ENCODE measurements at places on chromosomes 16 and 17. TPM values are rescaled to one million over a fixed set of nuclear protein-coding genes. Genes with fewer than 3 reads are reported as not detected.

DNA sequence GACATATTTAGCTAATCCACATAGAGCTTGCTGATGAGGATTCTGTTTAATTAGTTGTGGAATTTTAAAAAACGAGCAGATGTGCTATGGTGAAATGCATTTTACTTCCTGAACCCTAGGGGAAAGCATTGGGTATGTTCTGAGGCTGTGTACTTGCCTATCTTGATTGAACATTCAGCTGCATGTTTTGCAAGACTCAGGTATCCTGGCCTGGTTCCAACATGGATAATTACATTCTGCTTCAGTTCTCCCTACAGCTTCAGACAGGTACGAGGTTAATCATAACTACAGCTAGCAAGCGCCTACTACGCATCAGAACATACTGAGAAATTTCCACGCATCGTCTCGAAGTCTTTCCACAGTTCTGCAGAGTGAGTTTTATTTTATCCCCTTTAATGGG lies 77.0 kb downstream of the HS3ST2 start:
- no peak for DNase-seq

GRCh38 chr17:40960144-40960543 lies 6.6 kb downstream of the KRT39 start:
- peak; percentile 60 for DNase-seq

DNA sequence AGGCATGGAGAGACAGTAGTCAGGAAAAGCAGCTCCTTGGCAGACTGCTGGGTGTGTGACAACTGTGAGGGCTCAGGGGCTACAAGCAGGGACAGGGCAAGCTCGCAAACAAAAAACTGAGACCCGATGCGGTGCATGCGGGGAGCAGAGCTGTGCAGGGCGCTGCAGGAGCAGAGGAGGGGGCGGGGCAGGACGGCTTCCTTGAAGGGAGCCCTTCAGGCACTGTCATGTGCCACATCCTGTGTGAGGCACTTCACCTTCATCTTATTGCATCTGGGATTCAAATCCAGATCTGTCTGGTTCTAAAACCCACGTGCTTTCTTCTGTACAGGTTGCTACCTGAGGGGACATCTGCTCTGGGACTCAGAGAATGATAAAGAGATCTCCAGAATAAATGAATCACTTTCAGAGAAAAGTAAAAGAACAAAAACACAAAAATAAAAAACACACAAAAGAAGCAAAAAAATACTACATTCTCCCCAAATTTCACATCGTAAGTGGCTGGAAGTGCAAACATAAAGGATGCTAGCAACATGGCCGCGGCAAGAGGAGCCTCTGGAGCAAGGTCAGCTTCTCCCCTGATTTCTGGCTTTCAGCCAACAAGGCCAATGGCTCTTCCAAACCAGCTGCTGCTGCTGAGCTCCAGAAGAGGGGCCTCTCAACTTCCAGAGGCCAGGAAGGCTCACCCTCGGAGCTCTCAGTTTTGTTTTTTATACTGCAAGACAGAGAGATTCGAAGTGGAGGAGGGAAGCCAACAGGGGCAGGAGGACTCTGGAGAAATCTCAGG lies 14.2 kb downstream of the LYRM9 start:
- no peak for DNase-seq

DNA sequence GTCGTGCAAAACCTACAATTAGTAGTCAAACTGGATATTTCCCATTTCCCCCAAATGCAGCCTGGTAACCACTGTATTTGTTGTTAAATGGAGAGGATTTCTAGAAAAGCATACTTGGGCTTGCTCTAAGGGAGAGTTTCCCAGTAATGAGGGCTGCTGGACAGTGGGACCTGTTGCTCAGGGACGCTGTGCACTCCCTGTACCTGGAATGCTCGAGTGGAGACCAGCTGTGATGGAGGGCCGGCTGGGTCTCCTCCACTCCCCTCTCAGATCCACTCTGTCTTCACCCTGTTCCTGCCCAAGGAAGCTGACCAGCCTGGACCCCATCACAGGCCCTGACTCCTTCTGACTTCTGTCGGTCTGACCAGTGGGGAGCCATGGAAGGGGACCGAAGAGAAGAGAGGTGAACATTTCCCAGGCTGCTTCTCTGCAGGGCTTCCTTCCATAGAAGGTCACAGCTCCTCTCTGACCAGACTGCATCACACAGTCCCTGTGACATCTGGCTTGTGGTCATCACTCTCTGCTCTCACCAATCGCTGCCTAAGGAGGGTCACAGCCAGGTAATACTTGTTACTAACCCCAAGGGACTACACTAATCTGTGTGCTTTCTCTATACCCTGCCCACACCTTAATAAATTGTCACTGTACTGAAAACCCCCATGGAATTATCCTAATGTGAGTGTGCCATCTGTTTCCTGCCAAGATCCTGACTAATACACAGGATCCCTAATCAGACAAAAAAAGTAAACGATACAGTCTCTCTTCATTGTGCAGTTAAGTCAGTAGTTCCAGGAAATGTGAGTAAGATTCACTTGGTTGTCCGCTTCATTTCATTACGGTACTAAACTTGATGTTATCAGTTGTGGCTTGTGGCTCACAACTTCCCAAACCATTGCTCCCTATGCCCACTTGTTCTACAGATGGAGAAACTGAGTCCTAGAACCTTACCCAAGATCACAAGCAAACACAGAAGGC lies 102.4 kb downstream of the CCT6B start:
- no peak for DNase-seq

GRCh38 chr17:62911114-62911513 lies 54.9 kb upstream of the TANC2 start:
- DNase-seq, result peak; percentile 32

- DNase-seq, result no peak
These were observed 7.9 kb downstream of the GNAO1 start for GRCh38 chr16:56199164-56199563.

DNA sequence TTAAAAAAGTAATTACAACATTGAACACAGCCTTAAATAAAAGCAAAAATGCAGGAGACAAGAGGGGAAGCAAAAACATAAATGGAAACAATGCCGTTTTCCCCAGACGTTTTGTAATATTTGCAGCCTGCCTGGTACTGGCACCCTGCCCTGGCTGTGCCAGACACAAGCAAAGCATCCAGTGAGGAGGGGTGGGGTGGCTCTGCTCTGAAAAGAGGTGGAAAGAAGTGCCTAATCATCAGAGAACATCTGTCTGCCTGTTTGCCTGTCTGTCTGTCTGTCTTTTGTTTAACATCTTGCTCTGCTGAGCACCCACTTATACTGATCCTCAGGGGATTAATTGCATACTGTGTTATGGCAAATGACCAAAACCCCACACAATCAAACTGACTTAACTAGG lies 62.7 kb downstream of the C16orf82 start:
- no peak for DNase-seq

DNA sequence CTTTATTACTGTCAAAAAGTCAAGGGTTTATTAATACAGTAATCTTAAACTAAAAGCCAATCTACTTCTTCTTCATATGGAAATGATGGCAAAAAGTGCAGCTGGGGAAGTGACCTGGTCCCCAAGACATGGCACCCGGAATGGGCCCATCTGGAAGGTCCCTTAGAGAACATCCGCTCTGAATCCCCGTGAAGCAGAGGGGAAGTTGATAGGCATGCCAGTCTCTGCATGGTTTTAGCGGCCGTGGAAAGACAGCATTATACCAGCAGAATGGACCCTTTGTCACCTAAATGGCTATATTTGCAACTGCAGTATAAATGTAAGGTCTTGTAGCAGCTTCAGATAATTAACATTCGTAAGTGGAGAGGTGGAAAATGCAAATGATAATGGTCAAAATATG lies 32.4 kb downstream of the COTL1 start:
- no peak for DNase-seq

DNA sequence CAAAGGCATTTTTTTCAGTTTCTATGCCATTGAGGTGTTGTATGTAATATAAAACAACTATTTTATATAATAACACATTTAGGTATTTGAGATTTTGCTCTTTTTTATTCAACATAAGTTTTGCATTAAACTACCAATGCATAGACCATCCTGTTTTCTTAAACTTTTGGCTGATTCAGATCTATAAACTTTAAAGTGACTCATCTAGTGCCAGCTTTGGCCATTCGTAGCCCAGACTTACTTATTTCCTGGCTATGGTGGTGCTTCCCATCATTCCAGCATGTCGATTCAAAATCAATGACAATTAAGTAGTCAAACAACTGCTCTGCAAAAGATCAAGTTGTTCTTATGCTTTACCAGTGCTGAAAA lies 3.1 kb downstream of the ERI2 start:
- no peak for DNase-seq

- no peak for DNase-seq
These were observed 5.5 kb downstream of the GALK1 start for GRCh38 chr17:75759457-75759856.

- DNase-seq, result no peak
These were observed 451.6 kb downstream of the TMEM114 start for GRCh38 chr16:8138666-8139065.

GRCh38 chr16:87178977-87179376 lies 138.2 kb downstream of the C16orf95 start:
- no peak for DNase-seq

GRCh38 chr16:3175157-3176093 lies 12.6 kb upstream of the OR1F1 start:
- peak; percentile 94 for DNase-seq

DNA sequence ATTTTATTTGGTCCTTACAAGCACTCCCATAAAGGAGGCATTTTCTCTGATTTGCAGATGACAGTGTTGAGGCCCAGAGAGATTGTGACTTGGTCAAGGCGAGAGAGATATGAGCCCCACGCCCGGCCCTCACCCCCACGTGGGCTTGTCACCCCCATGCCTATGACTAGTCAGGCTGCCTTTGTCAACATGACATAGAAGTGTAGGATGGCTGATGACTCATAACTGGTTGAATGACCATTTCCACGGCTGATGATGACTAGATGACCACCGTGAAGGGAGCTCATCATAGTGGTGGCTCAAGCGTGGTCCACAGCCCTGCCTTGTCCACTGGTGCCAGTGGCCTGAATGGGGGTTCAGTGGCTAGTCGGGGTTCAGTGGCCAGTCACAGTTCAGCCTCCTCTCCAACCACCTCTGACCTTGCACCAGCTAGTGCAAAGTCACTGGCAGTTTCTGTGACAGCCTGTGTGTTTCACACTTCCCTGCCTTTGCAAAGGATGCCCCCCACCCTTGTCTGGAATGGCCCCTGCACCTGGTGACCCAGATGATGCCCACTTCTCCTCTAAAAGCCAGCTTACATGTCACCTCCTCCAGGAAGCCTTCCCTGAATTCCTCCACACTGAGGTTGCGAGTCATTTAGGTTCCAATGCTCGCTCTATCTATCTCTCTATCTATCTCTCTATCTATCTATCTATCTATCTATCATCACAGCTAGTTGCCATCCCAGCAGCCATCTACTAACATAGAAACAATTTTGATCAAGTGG lies 3.8 kb upstream of the WSCD1 start:
- no peak for DNase-seq

DNA sequence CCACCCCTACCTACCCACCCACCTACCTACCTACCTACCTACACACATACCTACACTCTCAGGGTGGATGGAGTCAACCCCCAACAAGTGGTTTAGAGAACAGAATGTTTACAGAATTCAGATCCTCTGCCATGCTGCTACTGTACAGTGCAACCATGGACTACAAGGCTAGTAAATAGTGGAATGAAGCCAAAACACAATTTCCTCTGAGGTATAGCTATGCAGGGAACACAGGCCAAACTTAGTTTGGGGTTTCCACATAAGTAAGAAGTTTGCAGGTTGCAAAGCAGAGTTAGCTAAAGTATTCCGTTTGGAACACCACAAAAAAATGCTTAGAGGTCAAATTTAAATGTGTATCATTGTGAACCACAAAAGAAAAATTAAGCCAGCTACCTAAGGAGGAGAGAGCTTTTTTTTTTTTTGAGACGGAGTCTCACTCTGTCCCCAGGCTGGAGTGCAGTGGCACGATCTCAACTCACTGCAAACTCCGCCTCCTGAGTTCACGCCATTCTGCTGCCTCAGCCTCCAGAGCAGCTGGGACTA lies 2.7 kb upstream of the AP1G1 start:
- no peak for DNase-seq

DNA sequence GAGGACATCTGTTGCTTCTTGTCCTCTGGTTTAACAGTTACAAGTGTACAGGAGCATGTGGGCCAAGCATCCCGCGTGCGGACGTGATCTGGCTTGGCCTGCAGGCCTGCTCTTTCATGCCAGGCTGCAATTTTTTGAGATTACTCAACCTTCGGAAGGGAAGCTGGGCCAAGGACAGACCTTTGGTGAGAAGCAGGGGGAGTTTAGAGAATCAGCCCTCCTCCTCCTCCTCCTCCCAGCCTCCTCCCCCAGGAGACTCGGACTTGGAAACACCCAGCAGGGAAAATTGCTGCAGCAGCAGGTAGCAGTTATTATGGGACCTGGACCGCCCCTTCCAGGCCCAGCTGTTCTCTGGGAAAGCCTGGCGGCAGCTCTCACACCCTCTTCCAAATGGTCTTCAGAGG lies 5.1 kb upstream of the KLHL36 start:
- DNase-seq, result peak; percentile 64

- DNase-seq, result peak; percentile 59
These were observed 3.7 kb upstream of the TMEM231 start for GRCh38 chr16:75559564-75560372.

DNA sequence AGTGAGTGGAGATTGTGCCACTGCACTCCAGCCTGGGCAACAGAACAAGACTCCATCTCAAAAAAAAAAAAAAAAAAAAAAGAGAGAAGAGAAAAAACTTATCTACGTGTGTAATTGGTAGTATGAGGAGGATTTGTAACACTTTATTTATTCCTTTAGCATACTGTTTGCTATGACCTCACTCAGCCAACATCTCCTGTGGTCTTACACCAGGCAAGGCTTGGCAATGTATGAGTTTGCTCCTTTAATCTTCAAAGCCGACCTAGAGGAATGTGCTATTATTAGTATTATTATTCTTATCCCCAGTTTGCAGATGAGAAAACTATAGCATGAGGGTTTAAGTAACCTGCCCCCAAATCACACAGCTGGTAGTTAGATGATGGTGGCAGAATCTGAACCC lies 35.8 kb upstream of the HAPSTR1 start:
- DNase-seq, result no peak

DNA sequence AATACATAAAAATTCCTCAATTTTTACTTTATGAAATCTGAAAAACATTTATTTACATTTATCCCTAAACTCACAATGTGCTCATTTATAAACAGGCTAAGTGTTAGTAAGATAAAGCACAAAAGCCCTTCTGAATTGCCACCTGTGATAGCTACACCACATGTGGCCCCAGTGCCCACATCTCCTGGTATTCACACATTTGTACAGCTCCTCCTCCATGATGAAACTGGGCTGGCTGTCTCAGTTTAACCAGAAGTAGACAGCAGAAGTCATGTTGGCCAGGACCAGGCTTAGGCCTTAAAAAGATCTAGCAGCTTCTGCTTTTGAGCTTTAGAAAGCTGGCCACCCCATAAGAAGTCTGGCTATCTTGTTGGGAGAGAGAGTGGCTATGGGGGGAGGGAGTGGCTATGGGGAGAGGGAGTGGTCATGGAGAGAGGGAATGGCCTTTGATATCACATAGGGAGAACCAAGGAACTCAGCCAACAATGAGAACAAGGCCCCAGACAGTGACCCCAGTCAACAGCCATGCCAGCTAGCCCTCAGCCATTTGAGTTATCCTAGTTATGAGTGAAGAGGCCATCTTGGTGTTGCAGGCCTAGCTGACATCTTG lies 47.4 kb downstream of the CEP95 start:
- DNase-seq, result peak; percentile 58

The SPSB3 gene
- 36.7 TPM for total RNA-seq

The ITPRIPL2 gene
- 14.3 TPM for total RNA-seq

The ARMC5 gene
- 10.1 TPM for total RNA-seq

The EPOP gene
- total RNA-seq, result 5.7 TPM

The COX6A2 gene
- total RNA-seq, result not detected

The C17orf78 gene
- not detected for total RNA-seq

The MGAT5B gene
- total RNA-seq, result 2.9 TPM

The TP53TG3 gene
- total RNA-seq, result not detected

The C16orf95 gene
- 6.3 TPM for total RNA-seq
